Hematopoietic multipotent progenitor cell treated with erythropoietin and hydrocortisone succinate and interleukin-3 and kit ligand, for 8 days (in vitro differentiated cells): ENCODE measurements at places on chromosomes 11 and 22.

DNA sequence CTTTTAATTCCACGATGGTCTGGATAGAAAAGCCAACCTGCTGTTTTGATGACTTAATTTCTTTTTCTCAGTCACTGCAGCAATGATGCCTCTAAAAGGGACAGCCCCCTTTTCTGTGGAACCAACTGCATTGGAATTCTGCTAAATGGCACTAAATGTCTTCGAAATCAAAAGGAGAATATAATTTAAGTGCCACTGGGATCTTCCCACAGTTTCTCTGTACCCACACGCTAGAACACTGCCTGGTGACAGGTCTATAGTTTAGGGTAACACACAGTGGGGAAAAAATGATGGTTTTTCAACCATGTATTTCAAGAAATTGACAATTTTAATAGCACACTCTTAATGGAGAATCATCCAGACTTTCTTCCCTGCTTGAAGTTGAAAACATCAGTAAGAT is 182.3 kb downstream of the OPCML start:
- DNase-seq = no peak

DNA sequence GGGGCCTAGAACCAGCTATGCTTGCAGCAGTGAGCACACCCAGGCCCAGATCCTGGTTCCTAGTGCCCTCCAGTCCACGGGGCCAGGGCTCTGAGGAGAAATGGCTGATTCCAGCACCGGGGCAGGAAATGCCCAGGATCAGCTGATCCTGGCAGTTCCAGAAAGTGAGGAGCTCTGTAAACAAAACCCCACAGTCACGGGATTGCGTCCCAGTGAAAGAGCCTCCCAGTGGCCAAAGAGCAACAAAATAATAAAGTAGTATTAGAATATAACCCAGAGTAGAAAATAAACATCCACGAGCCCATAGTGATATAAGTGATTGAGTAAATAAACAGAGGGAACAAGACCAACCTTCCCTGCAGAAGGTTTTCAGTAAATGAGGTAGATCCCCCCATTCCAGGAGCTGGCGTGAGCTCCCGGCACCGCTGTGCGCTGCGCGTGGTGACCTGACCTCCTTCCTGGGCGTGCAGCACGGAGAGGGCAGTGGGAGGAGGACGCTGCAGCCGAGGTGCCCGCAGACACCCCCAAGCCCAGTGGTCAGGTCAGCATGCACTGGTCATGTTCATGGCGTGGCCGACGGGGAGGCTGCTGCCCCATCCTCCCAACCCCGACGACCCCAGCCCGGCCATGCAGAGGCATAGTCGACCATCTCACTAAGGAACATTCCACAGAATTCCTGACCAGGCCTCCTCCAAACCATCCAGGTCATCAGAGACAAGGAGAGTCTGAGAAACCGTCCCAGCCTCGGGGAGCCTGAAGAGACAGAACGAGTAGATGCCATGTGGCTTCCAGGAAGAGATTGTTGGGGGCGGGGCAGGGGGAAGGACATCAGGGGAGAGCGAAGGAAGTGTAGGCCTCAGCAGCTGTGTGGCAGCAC is 19.8 kb downstream of the PTDSS2 start:
- no peak for DNase-seq

DNA sequence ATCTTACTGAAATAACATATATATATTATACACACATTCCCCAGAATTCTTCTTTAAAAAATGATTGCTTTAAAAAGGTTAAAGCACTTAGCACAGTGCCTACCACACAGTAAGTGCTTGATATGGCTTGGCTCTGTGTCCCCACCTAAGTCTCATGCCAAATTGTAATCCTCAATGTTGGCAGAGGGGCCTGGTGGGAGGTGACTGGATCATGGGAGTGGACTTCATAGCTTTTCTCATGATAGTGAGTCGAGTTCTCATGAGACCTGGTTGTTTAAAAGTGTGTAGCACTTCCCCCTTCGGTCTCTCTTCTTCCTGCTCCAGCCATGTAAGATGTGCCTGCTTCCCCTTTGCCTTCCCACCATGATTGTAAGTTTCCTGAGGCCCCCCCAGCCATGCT is 6.2 kb downstream of the CRYAB start:
- no peak for DNase-seq

DNA sequence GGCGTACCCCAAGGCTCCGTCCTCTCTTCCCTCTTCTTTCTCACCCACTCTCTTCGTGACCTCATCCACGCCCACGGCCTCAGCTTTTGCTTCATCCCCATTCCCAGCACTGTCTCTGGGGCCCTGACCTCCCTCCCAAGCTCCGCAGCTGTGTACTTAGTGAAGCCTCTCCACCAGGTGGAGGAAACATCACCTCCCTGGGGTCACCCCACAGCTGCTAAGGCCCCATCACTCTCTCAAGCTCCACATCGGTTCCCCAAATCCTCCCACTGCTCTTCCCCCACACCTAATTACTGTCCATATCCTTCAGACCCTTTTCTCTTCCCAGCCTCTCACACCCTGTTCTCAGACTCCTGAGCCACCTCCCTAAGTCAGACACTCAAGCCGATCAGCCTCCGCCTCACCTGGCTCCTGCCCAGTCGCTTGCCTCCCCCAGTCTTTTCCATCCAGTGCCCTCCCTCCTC is 7.9 kb upstream of the SYT7 start:
- no peak for DNase-seq

GRCh38 chr11:8204025-8204424 is 35.2 kb upstream of the RIC3 start:
- peak; percentile 14 for DNase-seq

GRCh38 chr11:503179-503981 is 3.7 kb downstream of the RNH1 start:
- DNase-seq = peak; percentile 93

DNA sequence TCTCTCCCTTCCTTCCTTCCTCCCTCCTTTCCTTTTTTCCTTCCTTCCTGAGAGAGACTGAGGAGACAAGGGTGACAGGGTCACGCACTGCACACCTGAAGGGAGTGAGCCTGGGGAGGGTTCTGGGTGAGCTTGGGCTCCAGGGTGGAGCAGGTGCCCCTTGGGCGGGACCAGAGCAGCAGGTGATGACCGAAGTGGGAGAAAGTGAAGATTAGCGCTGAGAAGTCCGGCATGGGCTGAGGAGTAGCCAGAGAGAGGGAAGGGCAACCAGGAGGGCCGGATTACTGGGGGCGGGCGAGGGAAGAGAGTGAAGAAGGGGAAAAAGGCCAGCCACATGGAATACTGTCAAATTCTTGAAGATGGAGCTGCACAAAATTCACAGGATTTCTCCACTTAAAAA is 99.2 kb upstream of the LMO1 start:
- DNase-seq = no peak

GRCh38 chr22:45026511-45026910 is 16.7 kb upstream of the PHF21B start:
- no peak for DNase-seq

GRCh38 chr11:131888230-131888855 is 517.9 kb downstream of the NTM start:
- DNase-seq = no peak

DNA sequence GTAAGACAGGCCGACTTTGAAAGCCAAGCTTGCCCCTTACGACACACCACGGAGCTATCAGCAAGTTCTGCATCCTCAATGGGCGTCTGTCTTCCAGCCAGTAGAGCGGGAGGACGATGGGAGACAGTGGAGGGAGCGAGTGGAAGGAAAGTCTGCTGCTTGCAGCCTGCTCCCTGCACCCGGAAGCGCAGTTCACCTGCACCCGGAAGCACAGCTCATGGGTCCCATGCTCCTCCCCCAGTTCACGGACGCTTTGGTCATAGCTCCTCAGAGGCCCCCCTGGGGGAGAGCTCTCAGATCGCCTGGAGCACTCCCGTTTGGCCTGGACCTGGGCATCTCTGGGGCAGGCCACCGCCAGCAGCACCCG is 51.3 kb downstream of the FBLN1 start:
- DNase-seq = no peak

DNA sequence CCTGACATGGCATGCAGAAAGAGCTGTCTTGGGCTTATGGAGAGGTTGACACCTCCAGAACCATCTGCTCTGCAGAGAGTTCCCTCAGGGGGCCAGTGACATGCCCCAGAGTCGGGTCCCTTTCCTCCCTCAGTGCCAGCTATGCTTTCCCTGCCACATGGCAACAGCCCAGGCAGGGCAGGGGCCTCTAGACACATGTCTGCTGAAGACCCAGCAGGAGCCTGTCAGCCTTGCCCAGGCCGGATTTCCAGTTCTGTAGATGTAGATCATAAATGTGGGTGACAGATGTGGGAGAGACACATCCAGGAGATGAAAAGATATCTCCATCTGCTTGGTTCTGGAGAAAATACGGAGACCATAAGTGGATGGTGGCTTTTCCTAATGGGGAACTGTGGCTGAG is 25.5 kb downstream of the NAV2 start:
- DNase-seq = no peak

GRCh38 chr11:5367448-5368074 is 16.1 kb upstream of the OR51M1 start:
- DNase-seq = no peak

- no peak for DNase-seq
These were observed 39.7 kb upstream of the ZNRF3 start for GRCh38 chr22:28843633-28844032.

- DNase-seq = no peak
These were observed 8.7 kb downstream of the COMMD9 start for GRCh38 chr11:36280531-36280930.

- DNase-seq = no peak
These were observed 26.7 kb upstream of the PICK1 start for GRCh38 chr22:38030311-38031133.

GRCh38 chr11:92504004-92504403 is 279.4 kb downstream of the FAT3 start:
- no peak for DNase-seq

DNA sequence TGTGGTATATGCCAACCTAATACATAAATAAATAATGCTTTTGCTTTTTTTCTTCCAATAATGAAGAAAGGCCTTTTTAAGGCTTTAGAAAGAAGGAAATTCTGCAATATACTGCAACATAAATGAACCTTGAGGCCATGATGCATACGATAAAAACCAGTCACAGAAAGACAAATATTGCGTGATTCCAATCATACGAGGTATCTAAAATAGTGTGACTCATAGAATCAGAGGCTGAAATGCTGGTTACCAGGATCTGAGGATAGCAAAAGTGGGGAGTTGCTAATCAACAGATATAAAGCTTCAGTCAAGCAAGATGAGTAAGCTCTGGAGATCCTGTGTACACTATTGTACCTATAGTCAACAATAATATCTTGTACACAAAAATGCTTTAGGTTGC is 24.2 kb downstream of the MS4A6A start:
- DNase-seq = no peak

DNA sequence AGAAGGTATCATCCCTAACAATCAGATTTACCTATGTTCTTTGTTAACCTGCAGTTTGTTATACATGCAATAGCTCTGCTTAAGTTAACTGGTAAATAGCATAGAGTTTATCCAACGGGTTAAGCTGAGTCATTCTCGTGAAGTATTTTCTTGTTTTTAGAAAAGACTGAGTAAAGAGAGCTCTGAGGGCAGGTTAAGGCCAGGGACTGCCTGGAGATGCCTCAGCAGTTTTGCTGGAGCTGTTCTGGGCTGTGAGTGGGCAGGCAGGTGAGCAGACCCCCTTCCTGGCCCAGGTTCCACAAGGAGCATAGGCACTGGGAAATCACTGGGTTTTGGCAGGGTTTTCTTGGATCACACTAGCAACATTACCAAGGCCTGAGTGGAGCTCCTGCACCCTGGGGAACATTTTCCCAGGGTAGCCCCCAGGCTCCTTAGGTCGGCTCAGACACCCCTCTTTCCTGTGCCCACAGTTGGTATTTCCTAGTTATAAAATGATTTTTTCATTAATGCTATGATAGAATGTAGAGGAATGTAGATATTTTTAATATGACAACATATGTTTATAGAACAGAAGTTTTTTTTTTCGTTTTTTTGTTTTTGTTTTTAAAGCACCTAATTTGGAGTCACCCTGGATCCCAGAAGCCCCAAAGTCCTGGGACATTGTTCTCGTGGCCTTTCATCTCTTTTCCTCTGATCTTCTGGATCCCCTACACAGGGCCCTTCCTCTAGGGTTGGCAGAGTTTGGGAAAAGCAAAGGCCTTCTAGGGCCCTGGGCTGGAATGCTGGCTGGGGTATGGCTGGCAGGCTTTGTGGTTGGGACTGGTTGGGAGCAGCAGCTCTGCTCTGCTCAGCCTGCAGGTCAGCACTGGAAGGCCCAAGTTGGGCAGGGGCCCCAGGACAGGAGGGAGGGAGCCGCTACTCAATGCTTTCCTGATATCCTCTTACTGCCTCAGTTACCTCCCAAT is 26.7 kb downstream of the IRAG1 start:
- no peak for DNase-seq

DNA sequence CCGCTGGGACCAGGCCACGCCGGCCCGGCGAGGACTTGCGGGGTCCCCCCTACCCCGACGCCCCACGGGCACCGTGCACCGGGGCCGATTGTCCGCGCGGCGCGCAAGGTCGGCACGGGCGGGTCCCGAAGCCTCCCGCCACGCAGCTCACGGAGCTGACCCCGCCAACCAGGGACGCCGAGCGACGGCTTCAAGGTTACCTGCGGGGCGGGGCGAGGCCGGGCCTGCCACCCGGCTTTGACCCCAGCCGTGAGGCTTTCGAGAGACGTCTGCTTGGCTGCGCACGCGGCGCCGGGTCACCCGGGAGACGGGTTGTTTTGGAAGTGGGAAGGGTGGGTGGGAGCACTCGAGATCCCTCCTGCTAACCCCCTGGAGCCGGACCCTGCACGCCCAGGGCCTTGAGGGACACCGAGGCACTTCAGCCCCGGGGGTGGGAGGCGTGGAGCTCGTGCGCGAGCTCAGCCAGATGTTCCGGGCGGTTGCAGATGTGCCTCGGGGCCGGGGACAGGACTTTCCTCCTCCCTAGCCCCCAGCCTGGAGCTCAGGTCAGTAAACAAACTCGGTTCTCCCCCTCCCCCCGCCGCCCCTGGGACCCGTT is 3.2 kb upstream of the WNT11 start:
- no peak for DNase-seq

GRCh38 chr22:31574055-31574670 is 77.8 kb downstream of the SFI1 start:
- DNase-seq = no peak

DNA sequence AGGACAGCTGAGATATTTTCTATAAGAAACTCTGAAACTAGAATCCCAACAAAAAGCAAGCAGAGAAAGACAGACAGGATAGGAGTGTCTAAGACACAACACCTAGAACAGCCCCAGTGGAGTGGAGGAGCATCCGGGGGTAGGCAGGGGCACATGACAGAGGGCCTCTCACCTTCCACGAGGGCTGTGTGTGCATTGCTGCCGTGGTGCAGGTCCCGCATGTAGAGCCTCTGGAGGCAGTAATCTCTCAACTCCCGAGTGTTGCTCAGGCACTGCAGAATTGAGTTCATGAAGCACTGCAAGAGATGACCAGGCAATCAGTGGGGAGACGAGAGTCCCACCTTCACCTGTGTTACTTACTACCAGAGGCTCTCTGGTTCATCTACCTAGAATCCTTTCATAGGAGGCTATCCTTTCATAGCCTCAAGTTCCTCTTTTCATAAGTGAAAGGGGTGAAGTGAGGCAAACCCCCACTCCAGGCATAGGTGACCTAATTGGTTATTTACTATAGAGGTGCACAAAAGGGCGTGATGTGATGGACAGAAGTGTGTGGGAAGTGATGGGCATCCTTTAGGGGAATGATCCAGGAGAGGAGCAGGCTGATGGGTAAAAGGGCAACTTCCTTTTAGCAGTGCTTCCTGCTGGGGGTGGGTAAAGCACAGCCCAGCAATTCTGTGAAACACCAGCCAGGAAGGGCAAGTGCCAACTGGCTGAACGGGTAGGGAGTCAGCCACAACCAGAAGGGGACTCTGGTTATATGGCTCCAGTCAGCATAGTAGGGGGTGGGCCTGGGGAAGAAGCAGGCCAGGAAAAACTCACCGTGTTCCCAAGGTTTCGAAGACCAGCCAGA is 13.1 kb upstream of the MFRP start:
- DNase-seq = no peak
